ENCODE measurements at places on chromosomes 11 and 22.
A peak's percentile ranks its signal among the peaks of the same experiment; 100 is the strongest.

GRCh38 chr11:119566319-119566718, 143.3 kb upstream of the THY1 start:
- DNase-seq: no peak

GRCh38 chr11:34380696-34381095, 22.9 kb upstream of the ABTB2 start:
- DNase-seq: no peak

GRCh38 chr22:21707677-21708076, 27.9 kb downstream of the YPEL1 start:
- DNase-seq: no peak

DNA sequence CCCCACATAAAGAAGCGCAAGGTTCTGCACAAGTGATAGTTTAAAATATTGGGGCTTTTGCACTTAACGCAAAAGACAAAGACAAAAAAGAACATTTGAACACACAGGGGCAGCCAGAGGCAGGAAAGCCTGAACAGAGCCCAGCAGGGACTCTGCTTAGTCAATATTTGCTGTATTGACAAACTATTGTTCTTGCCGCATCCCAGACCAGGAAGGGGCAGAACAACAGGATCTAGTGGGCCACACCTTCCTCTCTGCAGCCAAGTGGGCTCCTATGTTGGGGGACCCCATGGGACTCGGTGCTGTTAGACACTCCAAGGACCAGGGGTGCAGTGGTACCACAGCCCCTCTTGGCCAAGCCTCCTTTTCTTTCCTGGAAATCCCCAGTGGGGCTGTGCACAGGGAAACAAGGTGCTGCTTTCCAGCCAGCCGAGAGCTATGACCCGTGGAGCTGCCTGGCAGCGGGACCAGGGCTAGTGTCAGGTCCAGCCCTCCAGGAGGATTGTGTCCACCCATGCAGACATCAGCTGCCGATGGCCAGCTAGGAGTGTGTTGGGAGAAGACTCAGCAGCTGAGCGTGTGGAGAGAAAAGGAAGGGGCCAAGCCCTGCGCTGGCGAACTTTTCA, 43.3 kb upstream of the ANO1 start:
- no peak for DNase-seq

DNA sequence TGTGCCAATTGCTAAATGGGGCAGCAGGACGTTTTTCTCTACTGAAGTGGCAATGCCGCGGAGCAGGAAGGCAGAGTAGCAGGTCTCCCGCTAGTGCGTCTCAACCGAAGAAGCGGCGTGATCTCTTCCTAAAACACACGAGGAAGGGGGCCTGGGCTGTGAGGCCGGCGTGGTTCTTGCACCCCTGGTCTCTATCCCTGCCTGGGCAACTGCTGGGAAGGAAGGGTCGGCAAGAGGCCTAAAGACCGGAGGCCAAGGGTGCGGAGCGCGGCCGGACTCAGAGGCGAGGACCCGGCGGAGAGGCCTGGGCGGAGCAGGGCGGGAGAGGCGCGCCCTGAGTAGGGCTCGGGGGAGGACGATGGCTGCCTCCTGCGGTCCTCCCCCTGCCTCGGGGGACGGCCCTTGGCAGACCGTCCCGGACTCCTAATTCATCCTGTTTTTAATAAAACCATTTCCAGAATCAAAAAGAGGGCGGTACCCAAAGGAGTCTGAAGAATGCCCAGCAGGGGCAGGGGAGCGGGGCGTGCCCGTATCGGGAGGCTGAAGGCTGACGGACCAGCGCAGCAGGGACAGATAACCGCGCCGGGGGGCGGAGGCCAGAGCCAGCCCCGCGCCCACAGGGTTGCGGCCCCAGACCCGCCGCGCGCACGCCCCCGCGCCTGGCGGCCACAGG, 572 bp upstream of the APLP2 start:
- DNase-seq: no peak

DNA sequence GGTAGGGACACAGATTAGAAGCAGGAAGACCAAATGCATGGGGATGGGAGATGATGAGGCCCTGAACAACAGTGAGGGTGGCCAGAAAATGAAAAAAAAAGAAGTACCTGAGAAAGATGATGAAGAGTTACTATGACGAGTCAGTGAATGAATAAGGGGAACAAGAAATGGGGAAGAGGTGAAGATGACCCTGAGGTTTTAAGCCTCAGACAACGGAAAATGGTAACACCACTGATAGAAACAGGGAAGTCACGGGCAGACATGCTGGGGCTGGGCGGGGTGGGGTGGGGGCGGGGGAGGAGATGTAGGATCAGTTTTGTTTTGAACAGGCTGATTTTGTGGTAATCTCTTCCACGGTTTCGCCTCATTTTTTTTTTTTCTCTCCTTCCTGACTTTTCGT, 205.1 kb upstream of the CADM1 start:
- no peak for DNase-seq

- DNase-seq: no peak
These were observed 29.8 kb upstream of the BLID start for GRCh38 chr11:122145715-122146274.

GRCh38 chr11:69339983-69340565, 46.1 kb downstream of the MYEOV start:
- DNase-seq: no peak

GRCh38 chr11:16793009-16793408, 54.6 kb downstream of the C11orf58 start:
- DNase-seq: no peak

GRCh38 chr11:66277471-66278362, at the start of gene CNIH2:
Gene CNIH2 (plus strand): TSS chr11:66278175. CDS start chr11:66278457, 282 bp downstream.
- DNase-seq: no peak

- DNase-seq: no peak
These were observed 10.6 kb upstream of the NPAS4 start for GRCh38 chr11:66410191-66410590.

- peak; percentile 96 for DNase-seq
These were observed 8.1 kb upstream of the DGKZ start for GRCh38 chr11:46338988-46339666.

DNA sequence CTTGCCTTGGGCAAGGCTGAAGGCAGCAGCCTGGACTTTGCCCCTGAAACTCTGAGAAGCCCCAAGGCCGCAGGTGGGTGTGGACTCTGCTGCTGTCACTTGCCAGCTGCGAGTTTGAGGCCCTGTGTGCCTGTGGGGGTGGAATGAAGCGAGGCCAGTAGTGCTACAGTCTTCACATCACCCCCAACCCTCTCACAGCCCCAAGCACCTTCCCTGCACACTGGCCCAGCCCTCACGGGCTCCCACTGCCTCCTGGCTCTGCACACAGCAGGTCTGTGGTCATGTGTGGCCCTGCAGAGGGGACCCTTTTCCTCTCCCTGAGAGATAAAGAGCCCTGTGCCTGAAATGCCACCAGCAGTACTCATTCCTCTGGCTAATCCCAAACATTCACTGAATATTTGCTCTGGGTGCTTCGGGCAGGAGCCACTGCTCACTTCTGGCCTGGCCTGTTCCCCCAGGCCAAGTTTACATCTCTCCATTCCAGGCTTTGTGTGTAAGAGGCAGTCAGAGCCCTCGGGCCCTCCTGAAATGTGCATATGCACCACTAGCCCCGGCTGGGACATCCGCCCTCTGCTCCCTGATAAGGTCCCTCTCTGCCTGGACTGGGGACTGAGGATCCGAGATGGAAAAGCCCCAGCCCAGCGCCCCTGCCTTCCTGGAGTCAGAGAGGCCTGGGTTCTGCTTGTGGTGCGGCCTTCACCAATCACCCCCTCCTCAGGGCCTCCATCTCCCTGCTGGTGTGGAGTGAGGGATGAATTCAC, 17.7 kb downstream of the MGAT3 start:
- no peak for DNase-seq

DNA sequence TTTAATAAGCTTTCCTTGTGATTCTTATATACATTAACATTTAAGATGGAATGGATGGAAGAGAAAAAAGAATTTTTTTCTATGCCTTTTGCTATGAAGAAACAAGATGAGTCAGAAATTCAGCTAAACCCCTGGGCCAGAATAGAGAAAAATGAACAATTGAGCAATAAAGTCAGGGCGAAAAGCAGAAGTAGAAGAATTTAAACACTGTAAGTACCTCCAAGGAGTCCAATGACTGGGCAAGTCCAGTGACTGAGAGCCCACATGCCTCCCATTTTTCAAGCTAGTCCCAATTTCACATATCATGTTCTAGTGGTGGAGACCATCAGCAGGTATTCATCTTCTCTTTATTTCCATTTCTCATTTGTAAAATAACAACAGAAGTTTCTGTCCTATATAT, 18.6 kb upstream of the APLP2 start:
- DNase-seq: no peak

- no peak for DNase-seq
These were observed 11.3 kb downstream of the PCSK7 start for GRCh38 chr11:117220568-117220967.

DNA sequence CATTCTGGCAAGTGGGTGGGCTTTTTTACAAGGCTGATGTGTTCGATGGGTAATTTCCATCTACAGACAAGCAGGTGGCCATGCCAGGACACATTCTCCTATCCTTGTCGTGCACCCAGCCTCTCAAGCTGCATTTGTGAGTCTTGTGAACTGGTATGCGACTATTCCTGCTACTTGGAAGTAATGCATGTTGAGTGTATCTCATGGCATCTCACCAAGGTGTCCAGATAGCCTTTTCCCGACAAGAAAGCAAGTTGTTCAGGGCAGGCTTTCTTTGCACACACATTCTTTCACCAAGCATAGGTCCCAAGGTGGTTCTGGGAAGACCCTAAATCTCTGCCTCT, 18.8 kb upstream of the SYT13 start:
- DNase-seq: no peak

DNA sequence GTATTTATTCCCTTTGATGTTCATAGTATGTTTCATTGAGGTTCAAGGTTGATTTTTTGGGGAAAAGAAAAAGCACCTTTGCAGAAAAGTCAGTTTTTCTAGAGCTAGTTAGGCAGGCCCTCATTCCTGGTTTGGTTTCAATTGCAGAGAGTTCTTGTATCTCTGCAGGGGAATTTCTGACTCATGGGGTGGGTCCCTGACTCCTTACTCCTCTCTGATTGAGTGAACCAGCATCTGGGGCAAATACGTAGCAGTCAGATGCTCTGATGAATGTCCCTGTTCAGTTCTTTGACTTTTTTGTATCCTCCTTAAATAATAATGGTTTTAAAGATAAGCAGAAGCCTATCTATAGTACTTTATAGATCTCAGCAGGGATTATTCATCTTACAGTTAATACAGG, 7.7 kb upstream of the NCR3LG1 start:
- DNase-seq: no peak

GRCh38 chr11:118530683-118531596, at the start of gene TMEM25:
Gene TMEM25 (plus strand): TSS chr11:118531192. CDS start chr11:118531802, 610 bp downstream.
- peak; percentile 25 for DNase-seq

GRCh38 chr11:28657378-28658030, 549.3 kb downstream of the METTL15 start:
- DNase-seq: no peak

DNA sequence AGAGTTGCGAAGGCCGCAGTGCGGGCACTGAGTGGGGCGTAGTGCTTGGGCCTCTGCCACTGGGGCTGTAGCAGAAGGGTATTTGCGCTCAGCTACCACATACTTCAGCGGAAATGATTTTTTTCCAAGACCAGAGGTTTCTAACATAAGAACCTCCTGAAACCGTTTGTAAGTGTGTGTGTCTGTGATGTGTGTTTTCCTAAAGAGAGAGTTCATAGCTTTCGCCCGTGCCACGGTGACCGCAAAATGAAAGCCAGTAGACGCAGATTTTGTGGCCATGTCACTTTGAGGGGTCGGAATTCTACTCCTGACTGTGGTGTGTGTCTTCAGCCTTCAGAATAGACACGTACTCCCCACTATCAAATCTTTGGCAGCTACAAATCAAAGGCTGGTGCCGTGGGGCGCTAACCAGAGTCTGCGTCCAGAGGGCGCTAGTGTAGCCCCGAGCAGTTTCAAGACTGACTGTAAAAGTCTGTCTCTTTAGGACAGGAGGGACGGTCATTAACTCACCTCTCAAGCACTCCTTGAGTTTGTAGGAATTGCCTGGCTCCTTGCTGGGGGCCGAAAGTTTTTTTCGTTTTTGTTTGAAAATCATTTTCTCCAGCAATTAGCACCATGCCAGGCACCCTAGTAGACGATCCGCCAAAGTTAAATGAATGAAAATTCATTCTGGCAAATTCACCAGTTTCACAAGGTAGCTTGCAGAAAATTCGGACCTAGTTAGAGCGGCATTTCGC, 2.5 kb upstream of the CALCA start:
- DNase-seq: no peak

- DNase-seq: peak; percentile 35
These were observed 743.6 kb downstream of the ETS1 start for GRCh38 chr11:127843483-127844396.

DNA sequence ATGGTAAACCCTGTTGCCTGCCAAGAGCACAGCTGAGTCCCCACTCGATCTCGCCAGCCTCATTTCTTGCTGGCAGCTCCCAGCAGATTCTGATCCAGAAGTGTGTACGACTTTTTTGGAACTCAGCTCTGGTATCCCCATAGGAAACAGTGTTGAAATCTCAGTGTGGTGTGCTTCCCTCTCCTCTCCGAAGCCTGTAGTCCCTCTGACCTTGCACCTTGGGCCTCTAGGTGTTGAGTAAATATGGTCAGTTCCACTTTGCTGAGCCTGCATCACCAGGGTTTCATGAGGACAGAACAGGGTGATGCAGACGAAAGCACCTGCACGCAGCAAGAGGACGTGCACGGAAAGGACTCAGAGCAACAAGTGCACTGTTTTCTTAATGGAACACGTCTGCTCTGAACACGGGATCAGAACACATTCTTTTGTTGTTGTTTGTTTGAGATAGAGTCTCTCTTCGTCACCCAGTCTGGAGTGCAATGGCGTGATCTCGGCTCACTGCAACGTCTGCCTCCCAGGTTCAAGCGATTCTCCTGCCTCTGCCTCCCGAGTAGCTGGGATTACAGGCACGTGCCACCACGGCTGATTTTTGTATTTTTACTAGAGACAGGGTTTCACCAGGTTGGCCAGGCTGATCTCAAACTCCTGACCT, 3.8 kb upstream of the CPT1A start:
- no peak for DNase-seq

- no peak for DNase-seq
These were observed 3.8 kb downstream of the OR51V1 start for GRCh38 chr11:5196731-5197130.

DNA sequence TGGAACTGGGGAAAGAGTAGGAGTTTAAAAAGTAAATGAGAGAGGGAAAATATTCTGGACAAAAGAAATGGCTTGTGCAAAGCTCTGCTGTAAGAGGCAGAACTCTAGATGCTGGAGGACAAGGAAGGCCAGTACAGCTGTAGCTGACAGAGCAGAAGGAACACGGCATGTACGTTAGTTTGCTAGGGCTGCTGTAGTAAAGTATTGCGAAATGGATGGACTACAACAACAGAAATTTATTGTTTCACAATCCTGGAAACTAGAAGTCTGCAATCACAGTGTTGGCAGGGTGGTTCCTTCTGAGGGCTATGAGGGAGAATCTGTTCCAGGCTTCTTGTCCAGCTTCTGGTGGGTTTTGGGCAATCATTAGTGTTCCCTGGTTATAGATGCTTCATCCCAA, 454.4 kb downstream of the NTM start:
- DNase-seq: no peak

- no peak for DNase-seq
These were observed 590 bp upstream of the CD6 start for GRCh38 chr11:60970890-60971289.

- DNase-seq: no peak
These were observed 146.5 kb downstream of the CACNA1I start for GRCh38 chr22:39717099-39717498.

GRCh38 chr11:129611661-129612446, 203.8 kb upstream of the TMEM45B start:
- DNase-seq: no peak

Data from iPS DF 19.7 (cell line).